ENCODE measurements at places on chromosomes 16 and 17.

DNA sequence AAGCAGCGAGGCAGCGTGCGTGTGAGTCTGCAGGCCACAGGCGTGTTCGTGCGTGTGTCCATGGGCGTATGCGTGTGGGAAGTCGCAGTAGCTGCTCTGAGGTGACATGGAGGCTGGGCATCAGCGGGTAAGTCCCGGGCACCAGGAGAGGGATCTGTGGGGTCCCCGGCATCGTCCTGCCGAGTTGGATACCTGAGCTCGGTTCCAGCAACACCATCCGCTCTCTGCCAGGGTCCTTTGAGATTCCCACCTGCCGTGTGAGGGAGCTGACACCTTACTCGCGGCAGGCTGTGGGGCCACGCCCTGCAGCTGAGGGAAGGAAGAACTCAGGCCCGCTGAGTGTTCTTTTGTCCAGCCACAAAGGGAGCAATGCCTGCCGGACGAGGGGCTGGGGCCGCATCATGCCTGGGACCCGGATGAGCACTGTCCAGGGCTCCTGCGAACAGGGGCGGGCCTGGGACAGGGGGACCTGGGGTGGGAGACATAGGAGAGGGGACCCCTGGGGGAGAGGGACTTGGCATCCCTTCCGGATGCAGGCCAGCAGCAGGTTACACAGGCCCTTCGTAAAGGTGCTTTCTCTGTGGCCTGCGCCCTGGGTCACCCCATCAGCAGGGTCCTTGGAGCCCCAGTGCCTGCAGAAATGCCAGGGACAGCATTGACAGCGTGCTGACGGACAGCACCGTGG lies 5.0 kb upstream of the SNAI3 start:
- DNase-seq, result no peak

- no peak for DNase-seq
These were observed 33.3 kb downstream of the STAT5A start for GRCh38 chr17:42321555-42321954.

DNA sequence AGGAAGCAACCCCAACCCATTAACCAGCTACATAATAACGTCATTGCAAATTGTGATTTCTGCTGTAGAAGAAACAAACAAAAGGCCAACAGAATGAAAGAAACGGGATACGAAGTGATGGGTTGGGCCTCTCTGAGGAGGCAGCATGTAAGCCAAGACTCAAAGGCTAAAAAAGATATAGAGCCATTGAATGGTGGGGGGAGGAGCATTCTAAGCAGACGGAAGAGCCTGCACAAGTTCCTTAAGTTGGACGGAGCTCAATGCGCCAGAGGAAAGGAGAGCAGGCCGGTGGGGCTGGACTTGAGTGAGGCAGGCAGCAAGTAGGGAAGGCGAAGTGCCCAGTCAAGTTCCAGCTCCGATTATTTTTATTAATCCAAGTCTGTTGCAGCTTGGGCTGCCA lies 160.3 kb downstream of the SHISA9 start:
- DNase-seq, result no peak

GRCh38 chr16:84565669-84566495 lies 52.0 kb downstream of the COTL1 start:
- no peak for DNase-seq

GRCh38 chr17:15915961-15916360 lies 29.0 kb upstream of the ADORA2B start:
- no peak for DNase-seq

DNA sequence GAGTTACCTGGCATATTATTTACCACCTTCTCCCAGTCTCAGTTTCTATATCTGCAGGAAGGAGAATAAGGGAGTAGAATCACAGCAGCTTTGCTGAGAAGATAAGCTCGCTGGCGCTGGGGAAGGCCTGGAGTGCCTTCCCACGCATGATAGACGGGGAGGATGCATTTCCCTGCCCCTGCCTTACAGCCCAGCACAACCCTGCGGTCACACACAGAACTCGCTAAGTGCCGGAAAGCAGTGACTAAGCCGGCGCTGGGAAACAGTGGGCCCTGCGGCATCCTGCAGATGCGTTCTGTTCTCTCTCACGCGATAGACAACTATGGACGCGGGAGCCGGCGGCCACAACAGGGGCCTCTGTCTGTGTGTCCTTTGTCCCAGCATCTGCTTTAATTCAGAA lies 4.8 kb downstream of the CA5A start:
- peak; percentile 32 for DNase-seq

GRCh38 chr17:66605541-66605940 lies 229.4 kb upstream of the CACNG5 start:
- no peak for DNase-seq

DNA sequence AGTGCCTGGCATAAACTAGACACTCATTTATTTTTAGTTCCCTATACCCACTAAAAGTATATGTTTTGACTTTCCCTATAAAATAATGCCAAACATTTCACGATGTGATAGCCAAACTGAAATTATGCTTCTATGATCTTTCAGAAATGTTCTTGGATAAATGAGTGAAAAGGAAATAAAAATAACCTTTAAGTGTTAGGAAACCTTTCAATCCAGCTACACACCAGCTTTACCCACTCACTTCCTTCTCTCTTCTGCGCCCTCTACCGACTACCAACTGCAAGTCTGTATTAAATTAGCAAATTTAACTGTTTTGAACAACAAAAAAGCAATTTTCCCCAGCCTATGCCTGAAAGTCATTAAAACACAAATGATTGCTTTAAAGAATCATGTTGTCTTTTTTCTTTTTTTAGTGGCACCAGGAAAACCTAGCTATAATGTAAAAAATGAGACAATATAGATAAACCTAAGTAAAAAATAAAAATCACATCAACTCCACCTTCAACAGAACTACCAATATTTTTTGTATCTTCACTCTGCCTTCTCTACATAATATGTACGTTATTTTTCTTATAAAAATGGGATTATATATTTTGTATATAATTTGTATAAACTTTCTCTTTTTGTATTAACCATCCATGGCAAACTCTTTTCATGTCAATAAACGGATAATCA lies 13.2 kb upstream of the TMEM100 start:
- no peak for DNase-seq

DNA sequence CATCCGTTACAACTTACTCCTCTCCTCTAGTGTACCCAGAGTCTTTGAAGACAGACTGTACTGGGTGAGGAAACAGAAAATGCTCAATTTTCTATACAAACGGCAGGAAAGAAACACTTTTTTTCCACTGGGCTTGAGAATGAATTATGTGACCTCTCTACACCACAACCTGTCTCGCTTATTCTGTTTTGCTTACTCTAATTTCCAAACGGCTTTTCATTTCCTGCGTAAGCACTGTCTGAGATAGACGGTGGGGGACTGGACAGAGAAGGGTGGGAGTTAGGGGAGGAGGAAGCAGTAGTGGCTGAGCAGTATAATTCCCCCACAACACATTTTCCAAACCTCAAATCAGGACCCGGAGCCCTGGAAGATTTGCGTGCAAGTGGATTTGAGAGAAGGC lies 191.4 kb upstream of the SDK2 start:
- DNase-seq, result no peak

DNA sequence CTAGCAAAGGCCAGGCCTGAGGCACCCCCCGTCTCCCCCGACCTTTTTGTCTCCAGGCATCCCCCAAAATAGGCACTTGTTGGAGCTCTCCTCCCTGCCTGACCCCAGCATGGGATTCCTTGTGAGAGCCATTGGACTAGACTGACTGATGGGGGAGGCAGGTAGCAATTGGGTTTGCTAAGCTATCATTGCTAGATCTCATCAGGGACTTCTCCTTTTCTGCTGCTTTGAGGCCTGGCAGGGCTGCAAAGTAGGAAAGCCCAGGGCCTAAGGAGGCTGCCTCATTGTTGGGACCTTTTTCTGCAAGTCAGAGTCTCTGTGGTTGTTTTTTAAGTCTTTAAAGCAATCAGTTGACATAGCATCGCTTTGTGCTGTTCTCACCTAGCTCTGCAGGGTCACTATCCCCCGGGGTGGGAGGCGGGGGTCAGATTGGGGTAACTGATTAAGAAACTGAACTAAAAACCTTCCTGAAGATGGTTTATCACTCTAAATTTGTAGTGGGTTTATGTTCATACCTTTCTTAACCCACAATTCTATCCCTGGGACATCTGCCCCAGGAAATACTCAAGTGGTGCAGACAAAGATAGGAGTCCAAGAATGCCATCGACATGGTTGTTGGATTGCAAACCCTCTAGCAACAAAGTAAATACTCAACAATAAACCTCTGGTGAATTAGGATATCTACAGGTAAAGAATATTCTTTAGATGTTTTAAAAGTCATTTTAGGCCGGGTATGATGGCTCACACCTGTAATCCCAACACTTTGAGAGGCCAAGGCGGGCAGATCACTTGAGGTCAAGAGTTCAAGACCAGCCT lies 28.0 kb downstream of the LLGL2 start:
- no peak for DNase-seq

DNA sequence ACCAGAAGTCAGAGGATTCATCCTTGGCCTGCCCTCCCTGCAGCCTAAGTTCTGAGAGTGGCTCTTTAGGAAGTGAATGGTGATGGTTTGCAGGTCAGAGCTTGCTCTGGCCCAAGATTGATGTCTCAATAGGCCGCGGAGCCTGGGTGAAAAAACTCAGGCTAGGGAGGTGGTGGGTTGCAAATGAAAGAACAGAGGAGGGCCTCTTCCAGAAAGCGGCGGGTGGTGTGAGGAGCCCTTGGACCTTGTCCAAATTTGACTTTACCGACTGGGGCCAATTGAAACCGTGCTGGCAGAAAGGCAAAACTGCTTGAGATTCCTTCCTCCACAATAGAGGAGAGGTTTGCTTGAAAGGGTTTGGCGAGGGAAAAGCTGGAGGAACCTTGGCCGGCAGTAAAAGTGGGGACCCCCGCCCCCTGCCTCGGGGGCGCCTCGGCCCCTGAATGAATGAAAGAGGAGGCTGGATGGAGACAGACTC lies 331.3 kb downstream of the SEC14L1 start:
- DNase-seq, result no peak

All from NCI-H1930 (cell line).